NCI-H1694 treated with DMSO at 0.1 percent for 48 hours (cell line): ENCODE measurements at places on chromosomes 5 and 9.

- DNase-seq, result no peak
Observed at GRCh38 chr9:79664375-79664831, 92.6 kb downstream of the TLE4 start.

DNA sequence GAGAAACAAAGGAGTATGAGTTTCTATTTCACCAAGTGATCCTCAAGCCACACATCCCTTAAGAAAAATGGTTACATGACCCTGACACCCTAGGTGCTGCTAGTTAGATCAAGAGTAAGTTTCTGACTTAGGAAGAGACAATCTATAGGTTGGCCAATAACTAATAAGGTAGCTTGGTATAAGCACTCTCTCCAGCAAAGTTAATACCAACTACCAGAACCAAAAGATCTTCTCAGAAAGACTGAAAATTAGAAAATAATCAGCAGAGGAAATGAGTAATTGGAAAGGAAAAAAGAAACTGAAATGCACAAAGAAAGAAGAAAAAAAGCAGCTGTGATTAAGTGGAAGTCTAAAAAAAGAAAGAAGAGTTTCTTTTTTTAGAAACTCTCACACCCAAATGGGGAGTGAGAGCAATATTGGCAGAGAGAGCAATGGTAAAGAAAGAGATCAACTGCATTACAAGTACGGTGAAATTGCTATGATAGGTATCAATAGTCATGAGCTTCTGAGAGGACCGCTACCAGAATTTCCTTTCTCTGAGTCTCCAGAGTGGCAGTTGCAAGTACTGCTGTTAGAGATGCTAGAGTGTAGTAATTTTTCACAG is 195.5 kb downstream of the TMEM167A start:
- DNase-seq, result no peak

DNA sequence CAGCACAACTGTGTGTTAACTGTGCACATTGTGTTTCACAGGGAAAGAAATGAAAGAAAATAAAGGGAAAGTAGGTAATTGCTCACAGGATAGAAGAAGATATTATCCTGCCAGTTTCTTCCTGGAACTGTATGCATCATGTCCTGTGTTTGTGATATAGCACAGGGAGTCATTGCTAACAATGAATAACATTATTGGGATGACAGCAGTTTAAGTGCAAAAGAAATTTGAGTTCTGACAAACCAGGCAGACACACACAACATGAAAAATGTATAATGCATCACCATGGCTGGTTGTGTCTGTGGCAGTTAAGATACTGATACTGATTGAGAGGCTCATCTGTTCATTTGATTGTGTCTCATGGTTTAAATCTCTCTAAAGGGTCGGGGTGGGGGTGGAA is 145.4 kb downstream of the SPATA31D1 start:
- DNase-seq, result no peak

GRCh38 chr5:5387777-5388176 is 34.7 kb upstream of the ICE1 start:
- no peak for DNase-seq

DNA sequence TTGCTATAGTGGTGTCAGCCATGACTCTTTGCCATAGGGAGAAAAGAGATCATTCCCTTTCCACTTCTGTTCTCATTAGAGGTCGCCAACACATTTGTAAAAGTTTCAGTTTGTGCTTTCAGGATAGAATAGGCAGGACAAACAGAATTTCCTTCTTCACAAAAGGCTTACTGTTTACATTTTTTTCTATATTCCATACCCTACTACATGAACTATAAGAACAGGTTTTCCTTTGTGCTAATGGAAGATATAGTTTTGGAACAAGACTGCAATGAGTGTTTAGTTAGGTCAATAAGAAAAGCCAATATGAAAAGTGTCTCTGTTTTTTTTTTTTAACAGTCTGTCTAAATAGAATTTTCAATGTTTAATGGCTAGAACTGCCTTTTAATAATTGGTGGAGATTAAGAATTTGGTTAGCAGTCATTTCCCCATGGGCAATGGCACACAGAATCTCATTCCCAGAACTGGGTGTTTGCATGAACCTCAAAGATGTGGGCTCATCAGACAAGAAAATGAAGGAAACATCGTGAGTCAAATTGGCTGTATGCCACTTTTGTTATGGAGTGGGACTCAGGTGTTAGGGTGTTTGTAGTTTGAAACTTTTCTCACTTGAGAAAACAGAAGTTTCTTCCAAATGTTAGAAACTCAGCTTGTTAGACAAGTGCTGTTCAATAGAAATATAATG is 75.2 kb upstream of the PRLR start:
- no peak for DNase-seq

GRCh38 chr9:126587187-126588185 is 26.2 kb upstream of the LMX1B start:
- DNase-seq, result no peak

- no peak for DNase-seq
Observed at GRCh38 chr9:26727471-26727870, 165.1 kb downstream of the CAAP1 start.

- no peak for DNase-seq
Observed at GRCh38 chr5:134982230-134982629, 14.5 kb downstream of the CATSPER3 start.

- DNase-seq, result no peak
Observed at GRCh38 chr5:44329716-44330115, 59.5 kb downstream of the FGF10 start.

DNA sequence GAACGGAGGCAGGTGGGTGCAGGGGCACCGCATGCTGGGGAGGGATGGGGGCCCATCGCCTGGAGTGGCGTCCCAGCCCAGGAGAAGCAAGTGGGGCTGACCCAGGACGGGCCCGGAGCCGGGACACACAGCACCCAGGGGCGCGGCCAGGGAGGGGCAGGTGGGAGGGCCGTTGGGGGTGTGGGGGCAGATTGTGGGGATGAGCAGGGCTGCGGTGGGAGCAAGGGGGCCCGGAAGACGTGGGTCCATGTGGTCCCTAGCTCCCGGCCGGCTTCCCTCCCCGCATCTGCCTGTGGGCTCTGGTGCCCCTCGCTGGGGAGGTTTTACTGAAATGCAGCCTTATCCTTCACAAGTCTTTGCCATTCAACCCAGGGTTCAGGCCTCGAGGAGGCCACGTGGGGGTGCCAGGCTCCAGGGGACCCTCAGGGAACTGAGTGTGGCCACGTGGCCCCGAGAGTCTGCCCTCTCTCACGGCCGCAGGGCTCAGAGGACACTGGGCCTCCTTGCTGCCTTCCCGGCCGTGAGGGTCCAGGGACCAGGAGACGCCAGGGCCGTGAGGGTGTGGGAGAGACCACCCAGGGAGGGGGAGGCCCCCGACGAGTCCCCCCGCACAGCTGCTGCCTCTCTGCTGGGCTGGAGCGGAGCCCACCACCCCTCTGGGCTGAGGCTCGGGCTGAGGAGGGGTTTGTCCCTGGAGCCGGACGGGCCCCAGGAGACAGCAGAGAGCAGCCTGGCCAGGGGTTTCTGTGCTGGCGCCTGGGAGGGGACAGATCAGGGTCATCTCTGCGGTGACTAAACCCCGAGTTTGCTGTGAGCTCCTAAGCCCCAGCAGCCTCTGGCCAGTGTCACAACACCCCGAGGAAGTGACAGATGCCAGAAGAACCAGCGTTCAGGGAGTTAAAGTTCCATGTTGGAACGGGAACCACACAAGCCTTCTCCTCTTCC is 35.2 kb downstream of the SLC9A3 start:
- no peak for DNase-seq

- no peak for DNase-seq
Observed at GRCh38 chr5:141516672-141517025, 27.8 kb downstream of the PCDHGC5 start.

DNA sequence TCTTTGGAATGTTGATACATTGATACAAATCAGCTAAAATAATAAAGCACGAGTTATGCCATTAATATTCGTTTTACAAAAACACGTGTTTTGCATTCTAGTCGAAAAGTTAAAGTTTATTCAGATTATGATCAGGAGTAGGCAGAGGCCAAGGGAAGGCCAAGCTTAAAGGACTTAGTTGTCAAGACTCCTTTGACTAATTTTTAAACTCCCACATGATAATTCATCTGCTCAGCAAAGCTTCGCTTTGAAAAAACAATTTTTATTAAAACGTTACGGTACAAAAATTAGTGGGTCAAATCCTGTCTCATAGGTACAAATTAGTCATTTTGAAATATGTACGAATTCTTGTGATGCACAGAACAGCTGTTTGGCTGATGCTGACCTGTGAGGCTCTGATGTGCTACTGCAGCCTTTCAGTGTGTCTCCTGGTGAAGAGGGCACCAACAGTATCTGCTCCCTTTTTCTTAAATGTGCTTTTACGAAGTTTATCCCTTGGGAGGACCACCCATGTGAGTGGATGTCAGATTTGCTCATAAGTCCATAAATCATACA is 23.0 kb upstream of the NR3C1 start:
- no peak for DNase-seq

- no peak for DNase-seq
Observed at GRCh38 chr5:153700940-153701339, 210.5 kb downstream of the GRIA1 start.

- no peak for DNase-seq
Observed at GRCh38 chr5:73189871-73190376, 16.9 kb downstream of the TMEM174 start.

- no peak for DNase-seq
Observed at GRCh38 chr9:85527331-85528020, 214.3 kb downstream of the AGTPBP1 start.

GRCh38 chr9:77856615-77857014 is 175.0 kb downstream of the GNAQ start:
- no peak for DNase-seq

GRCh38 chr9:131578731-131579504 is 33.6 kb downstream of the PRRT1B start:
- no peak for DNase-seq

GRCh38 chr9:6620353-6620752 is 25.2 kb downstream of the GLDC start:
- DNase-seq, result no peak

GRCh38 chr9:95003689-95004410 is 277.4 kb downstream of the AOPEP start:
- no peak for DNase-seq

DNA sequence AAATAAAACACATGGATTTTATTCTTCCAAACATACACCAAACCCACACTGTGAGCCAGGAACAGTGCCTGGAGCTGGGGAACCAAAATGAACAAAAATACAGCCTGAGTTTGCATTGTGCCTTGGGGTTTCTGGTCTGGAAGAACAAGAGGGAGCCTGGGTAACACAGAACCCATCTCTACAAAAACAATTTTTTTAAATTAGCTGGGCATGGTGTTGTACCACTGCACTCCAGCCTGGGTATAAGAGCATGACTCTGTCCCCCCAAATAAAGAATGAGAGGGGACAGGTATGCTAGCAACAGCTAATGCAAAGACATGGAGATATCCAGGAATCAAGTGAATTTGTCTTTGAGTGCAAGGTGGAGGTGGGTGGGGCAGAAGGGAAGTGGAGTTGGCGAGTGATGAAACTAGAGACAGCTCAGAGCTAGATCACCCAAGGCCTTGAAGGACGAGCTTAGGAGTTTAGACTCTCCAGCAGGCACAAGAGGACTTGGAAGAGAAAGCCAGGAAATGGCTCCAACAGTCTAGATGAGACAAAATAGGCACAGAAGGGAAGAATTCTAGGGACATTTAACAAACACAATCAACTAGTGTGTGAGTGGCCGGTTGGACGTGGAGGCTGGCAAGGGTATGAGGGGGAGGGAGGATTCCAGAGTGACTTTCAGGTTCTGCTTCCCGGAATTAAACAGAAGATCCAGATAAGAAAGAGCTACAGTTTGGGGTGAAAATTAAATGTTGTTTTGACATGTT is 47.4 kb downstream of the FNBP1 start:
- no peak for DNase-seq

DNA sequence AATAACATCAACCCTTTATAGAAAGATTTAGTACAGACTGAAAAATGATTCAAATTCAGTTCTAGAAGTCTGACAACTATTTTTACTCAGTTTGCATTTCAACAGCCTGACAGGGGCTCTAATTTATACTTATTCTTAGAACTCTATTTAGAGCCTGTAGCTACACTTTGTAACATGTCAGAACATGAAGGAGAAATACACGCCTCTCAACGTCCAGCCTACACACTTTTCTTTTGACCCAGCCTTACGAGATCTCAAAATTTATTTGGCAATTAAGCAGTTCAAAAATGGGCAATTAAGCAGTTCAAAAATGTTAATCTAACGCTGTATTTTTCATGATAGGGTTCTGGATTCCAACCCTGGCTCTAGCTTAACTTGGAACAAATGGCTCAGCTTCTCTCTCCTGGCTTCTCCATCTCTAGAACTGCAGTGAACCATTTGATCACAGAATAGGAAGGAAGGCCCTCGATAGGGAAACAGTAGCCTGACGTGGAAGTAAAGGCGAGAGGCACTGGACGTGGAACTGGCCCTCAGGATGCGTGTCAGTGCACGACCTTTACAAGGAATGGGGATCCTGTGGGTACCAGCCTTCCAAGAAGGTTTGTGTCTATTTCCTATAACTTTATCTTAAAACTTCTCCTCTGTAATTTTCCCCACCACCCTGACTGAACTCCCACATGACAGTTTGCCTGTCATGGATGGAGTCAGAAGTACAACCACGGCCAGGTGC is 66.4 kb downstream of the PRRT1B start:
- DNase-seq, result no peak
